ENCODE measurements at places on chromosomes 6 and 20.

DNA sequence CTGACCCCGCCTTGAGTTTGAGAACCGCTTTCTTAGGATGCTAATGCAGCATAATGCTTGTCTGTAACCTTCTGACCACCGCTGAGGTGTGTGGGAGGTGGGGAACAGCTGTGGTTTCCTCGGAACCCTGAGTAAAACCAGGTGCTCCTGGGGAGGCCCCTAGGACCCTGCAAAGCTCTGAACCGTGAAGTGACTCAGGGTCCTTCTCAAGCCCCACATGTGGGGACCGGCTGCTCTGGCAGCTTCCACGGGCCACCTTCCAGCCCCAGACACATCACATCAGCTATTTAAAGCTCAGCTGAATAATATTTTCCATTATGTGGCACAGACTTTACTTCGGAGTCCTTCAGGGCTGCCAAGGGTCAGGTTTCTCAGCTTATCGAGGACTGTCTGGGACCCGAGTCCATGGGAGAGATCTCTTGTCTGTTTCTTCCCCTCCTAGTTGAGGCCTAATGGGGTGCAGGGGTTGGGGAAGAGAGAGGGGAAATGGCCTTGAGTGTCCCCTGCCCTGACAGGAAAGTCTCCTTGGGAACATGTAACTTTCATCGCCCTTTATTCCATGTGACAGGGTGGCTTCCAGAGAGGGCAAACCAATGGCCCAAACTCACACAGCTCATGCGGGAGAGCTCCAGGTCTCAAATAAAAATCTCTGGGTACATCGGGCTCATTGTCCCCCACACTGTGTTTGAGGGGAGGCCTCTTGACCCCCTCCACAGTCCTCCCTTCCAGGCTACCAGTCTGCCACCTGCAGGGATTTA, 186.1 kb upstream of the SLC24A3 start:
- no peak for DNase-seq

DNA sequence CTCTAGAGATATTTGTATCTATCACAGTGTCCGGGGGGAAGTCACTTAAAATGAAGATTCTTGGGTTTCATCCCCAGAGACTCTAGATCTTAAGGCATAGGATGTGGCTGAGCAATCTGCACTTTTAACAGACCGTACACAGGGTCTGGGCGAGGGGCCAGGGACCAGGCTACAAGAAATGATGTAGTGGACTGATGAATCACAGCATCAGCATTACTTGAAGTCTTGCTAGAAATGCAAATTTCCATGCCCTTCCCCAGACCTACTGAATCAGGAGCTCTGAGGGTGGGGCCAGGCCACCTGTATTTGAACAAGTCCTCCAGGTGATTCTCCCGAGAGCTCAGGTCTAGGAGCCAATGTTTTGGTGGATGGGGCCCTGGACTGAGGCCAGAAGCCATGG, 168.4 kb downstream of the DOK5 start:
- no peak for DNase-seq

GRCh38 chr6:74805916-74806696, 399.7 kb downstream of the COL12A1 start:
- no peak for DNase-seq

DNA sequence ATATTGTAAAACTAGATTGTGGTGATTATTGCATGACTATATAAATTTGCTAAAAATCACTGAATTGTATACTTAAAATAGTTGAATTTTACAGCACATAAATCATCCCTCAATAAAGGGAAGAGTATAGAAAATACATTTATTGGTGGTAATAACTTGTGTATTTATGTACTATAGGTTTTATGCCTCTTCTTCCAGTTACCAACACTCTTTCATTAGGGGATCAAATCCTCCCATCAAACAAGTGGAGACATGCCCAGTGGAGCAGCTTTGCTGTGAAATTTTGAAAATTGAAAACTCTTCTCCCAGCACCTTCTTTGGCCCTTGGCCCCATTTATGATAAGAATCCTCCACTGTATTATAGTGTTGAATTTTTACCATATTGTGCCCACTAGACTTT, 10.1 kb upstream of the SSR1 start:
- DNase-seq, result no peak

GRCh38 chr20:3815703-3816315, 4.5 kb upstream of the AP5S1 start:
- DNase-seq, result no peak

DNA sequence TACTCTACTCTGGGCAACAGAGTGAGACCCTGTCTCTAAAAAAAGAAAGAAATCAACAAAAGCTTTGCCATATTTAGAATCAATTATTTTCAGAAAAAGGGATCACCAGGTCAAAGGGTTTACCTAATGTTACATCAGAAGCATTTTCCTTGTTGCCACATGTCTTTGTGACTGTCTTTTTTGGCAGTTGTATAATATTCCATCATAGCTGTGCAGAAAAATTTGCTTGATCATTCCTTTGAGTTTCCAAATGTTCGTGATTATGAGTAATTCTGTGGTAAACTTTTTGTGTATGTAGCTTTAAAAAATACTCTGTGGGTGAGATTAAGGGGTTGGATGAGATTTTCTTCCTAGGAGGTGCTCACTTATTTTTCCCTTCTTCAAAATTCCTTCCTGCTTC, 26.4 kb downstream of the PNPLA1 start:
- DNase-seq, result no peak

DNA sequence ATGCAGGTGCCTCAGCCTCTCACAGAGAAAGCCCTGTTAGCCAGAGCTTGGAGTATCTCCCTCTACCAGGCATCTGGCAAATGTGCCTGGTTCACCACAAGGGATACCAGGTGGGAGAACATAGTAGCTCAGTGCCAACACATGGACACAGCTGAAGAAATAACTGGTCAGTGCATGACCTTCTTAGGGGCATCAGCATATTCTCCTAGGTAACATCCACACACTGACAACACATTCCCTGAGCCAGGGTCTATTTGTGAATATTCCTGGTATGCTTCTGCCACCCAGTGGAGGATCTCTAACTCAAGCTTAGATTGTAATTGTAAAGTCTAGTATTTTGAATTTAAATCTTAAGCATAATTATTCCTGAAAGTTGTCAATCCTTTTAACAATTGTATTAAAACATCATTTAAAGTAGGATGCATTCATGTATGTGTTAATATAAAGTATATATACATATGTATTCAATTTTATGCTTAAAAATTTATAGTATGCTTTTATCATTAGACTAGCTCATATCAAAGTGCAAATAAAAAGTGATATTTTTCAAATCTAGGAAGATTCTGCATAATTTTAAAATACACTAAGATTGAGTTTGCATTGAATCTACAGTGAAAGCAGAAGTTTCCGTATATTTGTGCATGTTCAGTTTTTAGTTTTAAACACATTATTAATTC, 45.3 kb upstream of the COL21A1 start:
- DNase-seq, result peak; percentile 76

DNA sequence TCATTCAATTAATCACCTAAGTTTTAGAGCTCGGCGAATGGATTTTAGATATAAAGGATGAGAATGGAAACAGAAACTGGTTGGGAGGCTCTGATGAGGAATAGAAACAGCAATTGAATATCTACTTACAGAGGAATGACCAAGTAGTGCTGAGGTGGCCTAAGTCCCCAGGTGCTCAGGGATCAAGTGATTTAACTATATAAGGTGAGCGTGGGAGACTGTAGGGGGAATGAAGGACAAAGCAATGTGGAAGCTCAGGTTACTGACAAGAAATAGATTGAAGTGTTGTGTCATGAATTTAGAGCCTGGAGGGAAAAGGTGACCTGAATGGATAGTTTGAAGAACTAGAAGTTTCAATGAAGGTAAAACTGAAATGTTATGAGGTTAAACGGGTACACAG, 495.4 kb upstream of the SOX4 start:
- DNase-seq, result no peak

DNA sequence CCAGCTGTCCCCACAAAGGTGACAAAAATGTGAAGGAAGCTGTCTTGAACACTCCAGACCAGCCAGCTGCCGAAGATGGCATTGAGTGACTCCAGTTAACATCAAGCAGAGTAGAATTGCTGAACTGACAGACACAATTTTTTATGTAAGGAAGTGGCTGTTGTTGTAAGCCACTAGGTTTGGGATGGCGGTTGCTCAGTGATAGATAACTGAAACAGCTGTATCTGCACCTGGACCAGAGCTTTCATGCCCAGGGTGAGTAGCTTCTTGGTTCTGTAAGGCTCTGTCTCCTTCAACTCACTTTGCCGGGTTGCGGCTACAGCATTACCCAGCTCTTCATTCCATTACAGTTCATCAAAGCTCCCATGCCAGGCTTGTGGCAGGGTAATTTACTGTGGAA, 49.7 kb upstream of the DDR1 start:
- DNase-seq, result no peak

- no peak for DNase-seq
These were observed 4.5 kb downstream of the IYD start for GRCh38 chr6:150373260-150373701.

- DNase-seq, result no peak
These were observed 35.6 kb upstream of the SALL4 start for GRCh38 chr20:51837876-51838420.

DNA sequence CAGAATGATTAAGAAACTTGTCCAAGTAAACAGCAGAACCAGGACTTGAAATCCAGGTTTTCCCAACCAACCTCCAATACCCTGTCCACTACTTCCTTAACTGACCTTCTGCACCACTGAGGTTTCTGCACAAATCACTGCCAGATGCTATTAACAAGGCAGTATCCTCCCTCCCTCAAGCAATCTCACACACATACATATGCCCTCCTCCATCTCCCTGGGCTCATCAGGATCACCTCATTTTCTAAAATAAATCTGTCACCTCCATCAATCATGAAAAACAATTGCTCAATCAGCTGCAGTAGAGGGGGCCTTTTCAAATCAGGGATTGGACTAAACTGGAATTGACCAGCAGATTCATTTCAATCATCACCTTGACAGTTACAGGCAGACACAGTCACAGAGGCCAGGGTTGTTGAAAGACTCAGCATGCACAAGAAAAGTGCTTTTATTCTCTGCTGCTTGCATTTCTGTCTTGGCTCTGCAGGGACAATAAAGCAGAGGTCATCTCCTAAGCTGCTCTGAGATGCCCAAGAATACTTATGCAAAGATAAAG, 539.4 kb downstream of the PTPRT start:
- no peak for DNase-seq

DNA sequence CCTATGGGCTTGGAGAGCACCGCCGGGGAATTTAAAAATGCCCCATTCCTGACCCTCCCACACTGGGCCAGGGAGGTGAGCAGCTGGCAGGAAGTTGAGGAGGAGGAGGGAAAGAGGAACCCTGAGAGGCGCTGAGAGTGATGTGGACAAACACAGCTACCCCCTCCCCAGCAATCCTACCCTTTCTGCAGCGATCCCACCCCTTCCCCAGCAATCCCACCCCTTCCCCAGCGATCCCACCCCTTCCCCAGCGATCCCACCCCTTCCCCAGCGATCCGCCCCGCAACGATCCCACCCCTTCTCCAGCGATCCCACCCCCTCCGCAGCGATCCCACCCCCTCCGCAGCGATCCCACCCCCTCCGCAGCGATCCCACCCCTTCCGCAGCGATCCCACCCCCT, 111.6 kb downstream of the SYCP2 start:
- no peak for DNase-seq

DNA sequence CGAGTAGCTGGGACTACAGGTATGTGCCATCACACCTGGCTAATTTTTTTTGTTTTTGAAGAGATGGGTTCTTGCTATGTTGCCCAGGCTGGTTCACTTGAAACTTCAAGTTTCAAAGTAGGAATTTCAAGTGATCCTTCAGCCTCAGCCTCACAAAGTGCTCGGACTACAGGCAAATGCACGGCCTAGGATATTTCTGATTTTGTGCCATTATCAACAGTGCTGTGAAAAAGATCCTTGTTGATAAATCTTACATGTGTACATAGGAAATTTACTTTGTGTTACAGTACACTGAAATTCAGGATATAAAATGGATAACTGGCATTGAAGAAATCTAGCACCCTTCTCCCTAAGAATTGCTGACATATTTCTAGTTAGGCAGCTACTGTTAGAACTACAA, 184.6 kb upstream of the PRDM1 start:
- DNase-seq, result no peak

- DNase-seq, result no peak
These were observed 28.0 kb downstream of the FRMD1 start for GRCh38 chr6:168050881-168051586.

DNA sequence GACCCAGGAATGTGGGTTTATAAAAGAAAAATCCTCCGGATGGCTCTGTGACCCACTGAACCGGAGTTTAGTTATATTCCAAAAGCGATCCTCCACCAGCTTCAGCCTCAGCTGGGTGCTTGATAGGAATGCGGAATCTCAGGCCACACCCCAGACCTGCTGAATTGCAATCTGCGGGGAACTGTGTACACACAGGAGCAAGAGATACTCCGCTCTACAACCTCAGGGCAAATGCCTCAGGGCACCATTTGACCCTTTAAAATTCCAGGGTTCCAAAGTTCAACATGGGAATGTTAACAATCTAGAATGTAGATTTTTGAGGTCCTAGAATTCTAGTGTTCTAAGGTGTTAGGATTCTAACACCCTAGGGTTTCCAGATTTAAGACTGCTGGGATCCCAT, 10.8 kb downstream of the BPIFA2 start:
- no peak for DNase-seq

DNA sequence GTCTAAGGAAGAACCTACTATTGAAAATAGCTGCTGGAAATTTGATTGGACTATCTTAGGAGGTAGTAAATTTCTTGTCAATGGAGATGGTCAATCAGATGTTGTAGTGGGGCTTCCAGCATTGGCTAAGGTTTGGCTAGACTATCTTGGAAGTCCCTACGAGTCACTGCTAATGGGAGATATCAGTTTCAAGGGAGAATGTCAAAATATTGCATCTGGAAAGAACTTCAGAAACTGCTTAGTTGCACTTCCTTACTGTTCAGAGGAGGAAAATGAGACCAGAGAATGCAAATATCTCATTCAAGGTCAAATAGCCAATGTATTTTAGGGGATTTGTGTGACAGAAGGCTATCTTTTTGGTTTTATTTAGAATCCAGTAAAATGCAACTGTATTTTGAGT, 53.5 kb upstream of the CCN2 start:
- no peak for DNase-seq

- DNase-seq, result no peak
These were observed 1378.6 kb upstream of the DEFB115 start for GRCh38 chr20:29878777-29879442.

GRCh38 chr6:36788186-36788585, 51.1 kb downstream of the CPNE5 start:
- no peak for DNase-seq

GRCh38 chr6:112443179-112444065, 96.3 kb downstream of the RFPL4B start:
- no peak for DNase-seq

GRCh38 chr6:39152262-39152661, 37.3 kb upstream of the SAYSD1 start:
- DNase-seq, result no peak

- no peak for DNase-seq
These were observed 89.4 kb downstream of the TBXT start for GRCh38 chr6:166078294-166078693.

- DNase-seq, result peak; percentile 67
These were observed 108.4 kb upstream of the INSM1 start for GRCh38 chr20:20259533-20259932.

GRCh38 chr6:12608874-12609273, 107.7 kb upstream of the PHACTR1 start:
- no peak for DNase-seq
